ENCODE measurements at places on chromosomes 3 and 15.

DNA sequence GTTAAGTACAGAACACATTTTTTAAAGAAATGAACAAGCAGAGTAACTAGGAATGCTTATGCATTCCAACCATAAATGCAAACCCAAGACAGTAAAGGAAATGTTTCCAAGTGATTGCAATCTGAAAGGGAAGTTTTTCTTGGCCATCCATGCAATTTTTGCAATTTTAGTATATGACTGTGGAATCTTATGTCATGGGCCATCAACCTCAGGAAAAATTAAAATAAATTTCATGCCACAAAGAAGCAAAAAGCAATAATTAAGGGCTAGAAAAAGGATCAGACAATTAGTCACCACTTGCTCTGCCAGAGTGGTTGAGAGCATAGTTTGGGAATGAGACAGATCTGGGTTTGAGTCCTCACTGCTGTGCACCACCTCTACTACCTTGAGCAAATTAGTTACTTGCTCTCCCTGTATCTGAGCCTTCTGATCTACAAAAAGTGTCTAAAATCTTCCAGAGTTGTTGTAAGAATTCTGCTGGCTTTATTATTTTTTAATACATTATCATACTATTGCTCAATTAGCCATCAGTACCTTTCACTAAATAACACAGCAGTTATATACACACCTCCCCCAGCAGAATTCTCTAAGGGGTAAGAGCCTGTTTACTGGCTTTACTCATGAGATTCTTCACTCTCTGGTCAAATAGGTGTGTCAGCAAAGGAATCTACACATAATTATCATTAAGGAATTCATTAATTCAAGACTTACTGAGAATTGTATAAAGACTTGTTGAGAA, 49.7 kb upstream of the FBN1 start:
- DNase-seq, result no peak

- no peak for DNase-seq
Measured at GRCh38 chr15:83275412-83275811, 9.1 kb downstream of the BNC1 start.

DNA sequence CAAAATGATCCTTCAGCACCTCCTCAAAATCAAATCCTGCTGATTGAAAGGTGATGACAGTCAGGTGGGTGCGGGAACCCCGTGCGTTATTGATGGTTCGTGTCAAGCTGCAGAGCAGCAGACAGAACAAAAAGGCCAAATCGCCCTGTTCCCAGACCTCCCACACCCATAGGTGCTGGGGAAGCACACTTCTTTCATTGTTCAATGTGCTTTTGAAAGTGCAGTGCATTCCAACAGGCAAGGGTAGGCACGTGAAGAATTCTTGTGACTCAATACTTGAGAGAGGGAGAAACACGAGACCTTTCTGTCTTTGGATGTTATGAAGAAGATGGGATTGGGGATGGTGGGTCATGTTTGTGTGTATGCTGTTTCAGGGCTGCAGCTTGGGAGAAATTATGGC, 514.0 kb downstream of the MCTP2 start:
- no peak for DNase-seq

GRCh38 chr3:138593488-138594149, 441 bp downstream of the CEP70 start:
- DNase-seq, result no peak

DNA sequence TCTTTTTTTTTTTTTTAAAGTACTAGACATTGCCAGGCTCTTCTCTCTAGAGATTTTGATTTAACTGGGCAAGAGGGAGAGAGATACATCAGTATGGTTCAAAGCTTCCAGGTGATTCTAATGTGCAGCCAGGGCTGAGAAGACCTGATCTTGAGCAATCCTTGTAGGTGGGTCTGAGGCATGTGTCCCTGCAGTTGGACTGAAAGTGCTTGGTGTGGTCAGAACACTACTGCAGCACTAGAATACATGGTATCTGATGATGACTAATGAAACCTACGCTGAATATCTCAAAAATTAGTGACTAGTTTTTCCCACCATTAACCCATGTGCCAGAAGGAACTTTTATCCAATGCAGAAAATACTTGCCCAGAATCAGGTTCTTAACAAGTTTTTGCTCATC, 34.4 kb upstream of the MYO5C start:
- no peak for DNase-seq

- DNase-seq, result no peak
Measured at GRCh38 chr15:78768531-78769408, 42.5 kb downstream of the ADAMTS7 start.

DNA sequence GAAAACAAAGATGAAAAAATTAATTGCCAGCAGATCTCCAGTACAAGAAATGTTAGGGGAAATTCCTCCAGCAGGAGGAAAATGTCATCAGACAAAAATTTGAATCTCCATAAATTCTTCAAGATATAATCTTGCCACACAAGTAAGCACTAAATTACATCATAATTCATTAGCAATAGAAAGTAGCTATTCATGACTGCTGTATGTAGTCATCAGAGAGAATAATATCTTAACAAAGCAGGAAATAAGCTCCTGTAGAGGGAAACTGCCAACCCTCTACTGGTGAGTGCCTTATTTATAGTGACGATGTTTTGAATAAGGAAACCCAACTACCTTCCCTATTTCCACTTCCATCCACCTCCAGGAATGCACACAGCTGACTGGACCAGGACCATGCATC, 15.8 kb upstream of the SLC27A2 start:
- no peak for DNase-seq

DNA sequence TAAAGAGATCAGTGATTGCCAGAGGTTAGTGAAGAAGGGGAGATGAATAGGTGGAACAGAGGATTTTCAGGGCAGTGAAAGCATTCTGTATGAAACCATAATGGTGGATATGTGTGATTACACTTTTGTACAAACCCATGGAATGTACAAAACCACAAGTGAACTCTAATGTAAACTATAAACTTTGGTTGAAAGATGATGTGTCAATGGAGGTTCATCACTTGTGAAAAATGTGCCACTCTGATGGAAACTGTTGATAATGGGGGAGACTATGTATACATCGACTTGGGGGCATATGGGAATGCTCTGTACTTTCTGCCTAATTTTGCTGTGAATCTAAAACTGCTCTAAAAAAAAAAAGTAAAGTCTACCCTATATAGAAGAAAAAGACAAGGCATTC, 68.7 kb upstream of the ARHGEF3 start:
- no peak for DNase-seq

DNA sequence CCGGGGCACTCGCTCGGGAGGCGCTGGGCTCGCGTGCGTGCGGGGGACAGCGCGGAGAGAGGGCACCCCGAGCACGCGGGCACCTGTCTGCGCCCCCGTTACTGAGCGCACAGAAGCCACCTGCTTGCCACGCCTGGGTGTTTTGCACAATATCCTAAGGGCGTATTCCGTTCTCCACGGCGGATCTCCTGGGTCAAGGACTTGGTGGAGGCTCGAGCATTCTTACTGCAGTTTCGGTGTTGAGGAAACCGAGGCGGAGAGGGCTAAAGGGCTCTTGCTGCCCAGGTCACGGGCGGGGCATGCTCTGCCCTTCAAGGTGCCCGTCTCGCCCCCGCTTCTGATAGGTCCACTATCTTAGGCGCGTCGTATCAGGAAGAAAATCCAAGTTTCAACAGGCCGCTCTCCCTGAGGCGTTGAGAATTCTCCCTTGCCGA, 526 bp downstream of the GPD1L start:
- DNase-seq, result no peak

DNA sequence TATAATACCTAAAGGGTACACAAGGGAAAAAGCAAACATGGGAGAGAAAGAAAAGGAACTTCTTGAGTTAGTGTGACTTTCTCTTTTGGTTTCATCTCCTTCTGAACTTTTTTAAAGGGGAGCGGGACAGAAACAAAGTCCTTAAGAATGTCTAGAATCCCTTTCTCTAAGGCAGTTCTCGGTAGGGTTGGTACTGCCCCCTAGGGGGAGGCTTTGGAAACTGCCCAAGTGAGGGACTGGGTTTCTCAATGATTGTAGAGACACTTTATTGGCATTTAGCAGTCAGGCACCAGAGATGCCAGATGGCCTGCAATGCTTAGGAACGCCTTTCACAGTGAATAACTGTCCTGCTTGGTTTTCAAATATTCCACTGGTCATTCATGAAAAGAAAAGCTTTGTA, 172.7 kb downstream of the WDR72 start:
- DNase-seq, result peak; percentile 90

DNA sequence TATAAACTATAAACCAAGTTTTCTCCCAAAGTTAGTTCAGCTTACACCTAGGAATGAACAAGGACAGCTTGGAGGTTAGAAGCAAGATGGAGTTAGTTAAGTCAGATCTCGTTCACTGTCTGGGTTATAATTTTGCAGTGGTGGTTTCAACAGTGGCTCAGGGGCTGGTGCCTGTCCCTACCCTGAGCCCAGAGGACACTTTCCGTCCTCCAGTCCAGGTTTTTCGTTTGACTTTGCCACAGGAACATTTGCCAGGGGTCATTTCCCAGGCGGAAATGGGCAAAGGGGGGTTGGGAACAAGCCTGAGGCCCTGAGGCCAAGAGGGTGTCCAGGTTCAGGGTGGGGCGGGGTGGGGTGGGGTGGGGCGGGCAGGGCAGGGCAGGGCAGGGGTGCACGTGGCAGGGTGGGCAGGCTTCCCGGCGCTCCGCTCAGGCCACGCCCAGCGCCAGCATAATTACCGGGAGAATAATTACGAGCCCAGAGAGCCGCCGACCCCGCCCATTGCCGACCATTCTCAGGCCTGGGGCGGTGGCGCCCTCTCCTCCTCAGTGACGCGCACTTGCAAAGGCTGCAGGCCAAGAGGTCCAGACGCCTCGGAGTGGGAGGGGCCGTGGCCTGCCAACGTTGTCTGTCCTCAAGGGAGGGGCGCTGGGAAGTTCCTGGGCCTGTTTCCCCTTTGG, 70.4 kb downstream of the KLF13 start:
- DNase-seq, result peak; percentile 87

DNA sequence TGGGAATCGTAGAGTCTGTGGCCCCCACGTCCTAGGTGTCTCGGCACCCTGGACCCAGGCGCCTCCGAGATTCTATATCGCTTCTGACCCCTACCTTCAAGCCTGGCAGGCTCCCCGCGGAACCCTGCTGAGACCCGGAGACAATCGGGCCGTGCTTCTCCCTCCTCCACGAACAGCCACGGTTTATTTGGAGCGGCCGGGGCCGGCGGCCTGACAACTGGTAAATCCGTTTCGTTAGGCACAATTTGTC, 1.4 kb downstream of the GATA2 start:
- no peak for DNase-seq

GRCh38 chr15:37289109-37289765, 188.9 kb upstream of the MEIS2 start:
- DNase-seq, result no peak

- DNase-seq, result no peak
Measured at GRCh38 chr3:195168009-195168762, 102.8 kb downstream of the XXYLT1 start.

DNA sequence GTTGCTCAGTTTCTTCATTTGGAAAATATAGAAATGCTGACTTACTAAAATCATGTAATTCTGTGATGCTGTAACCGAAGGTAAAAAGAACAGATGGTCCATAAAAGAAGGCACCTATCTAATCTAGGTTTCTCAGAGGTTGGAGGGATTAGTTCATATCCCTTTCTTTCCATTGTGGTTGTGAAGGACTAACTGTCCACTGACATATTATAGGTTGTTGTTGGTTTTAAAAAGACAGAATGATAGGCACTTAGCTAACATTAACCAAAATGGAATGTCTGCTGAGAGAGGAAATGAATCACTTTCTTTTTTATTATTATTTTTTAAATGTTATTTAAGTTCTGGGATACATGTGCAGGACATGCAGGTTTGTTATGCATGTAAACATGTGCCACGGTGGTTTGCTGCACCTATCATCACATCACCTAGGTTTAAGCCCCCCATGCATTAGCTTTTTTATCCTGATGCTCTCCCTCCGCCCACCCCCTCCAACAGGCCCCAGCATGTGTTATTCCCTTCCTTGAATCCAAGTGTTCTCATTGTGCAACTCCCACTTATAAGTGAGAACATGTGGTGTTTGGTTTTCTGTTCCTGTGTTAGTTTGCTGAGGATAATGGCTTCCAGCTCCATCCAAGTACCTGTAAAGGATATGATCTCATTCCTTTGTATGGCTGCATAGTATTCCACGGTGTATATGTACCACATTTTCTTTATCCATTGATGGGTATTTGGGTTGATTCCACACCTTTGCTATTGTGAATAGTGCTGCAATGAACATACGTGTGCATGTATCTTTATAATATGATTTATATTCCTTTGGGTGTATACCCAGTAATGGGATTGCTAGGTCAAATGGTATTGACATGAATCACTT, 45.8 kb downstream of the ALDH1A2 start:
- DNase-seq, result no peak

GRCh38 chr3:114083112-114083511, 26.6 kb downstream of the QTRT2 start:
- DNase-seq, result no peak

DNA sequence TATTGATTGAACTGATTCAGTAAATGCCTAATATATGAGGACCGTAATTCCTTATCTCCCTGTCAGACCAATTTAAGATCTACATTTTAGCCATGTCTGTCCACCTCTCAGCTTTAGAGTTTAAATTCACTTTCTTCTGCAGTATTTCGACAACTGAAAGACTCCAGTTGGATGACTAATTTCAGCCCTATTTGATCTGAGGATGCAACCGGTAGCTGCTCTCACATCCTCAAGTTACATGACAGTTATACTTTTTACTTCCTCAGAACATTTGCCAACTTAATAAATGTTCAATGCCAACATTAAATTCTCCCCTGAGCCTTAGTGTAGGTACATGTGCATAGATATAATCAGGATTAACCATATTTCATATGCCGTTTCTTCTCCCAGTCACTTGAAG, 2.5 kb upstream of the HHLA2 start:
- no peak for DNase-seq

DNA sequence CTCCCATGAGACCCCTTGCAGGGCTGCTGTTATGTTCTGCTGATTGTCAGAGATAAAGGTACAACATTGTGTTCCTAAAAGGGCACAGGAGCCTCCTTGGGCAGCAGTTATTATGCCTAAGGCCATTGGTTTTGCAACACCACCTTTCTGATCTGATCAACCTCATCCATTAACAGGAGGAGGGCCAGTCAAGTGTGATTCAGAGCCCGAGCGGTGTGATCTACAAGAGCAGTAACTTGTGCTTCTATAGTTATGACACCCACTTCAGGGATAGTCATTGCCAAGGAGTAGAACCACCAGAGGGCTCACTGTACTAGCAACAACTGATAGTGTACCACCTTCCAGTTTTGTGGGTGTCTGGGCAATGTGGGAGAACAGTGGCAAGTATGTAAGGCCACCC, 1457.9 kb upstream of the CADM2 start:
- DNase-seq, result no peak

GRCh38 chr3:195421400-195421799, 21.4 kb downstream of the ACAP2 start:
- no peak for DNase-seq

GRCh38 chr3:159964166-159964973, 24.3 kb upstream of the IL12A start:
- no peak for DNase-seq

- no peak for DNase-seq
Measured at GRCh38 chr15:92449476-92449875, 55.8 kb downstream of the ST8SIA2 start.

GRCh38 chr15:67133738-67134066, 68.3 kb downstream of the SMAD3 start:
- no peak for DNase-seq

- no peak for DNase-seq
Measured at GRCh38 chr15:71874245-71874644, 63.9 kb downstream of the NR2E3 start.

Measured in H1 (cell line).